Activated T-helper 1 cell treated with anti-CD3 and anti-CD28 coated beads, Interleukin-2, amount 50 U/mL, for 16 hours (primary cell): ENCODE measurements at places on chromosomes 1 and 21.

- DNase-seq, result no peak
Observed at GRCh38 chr1:168623831-168624230, 47.4 kb downstream of the XCL1 start.

- no peak for DNase-seq
Observed at GRCh38 chr1:233704898-233705723, 91.2 kb downstream of the KCNK1 start.

DNA sequence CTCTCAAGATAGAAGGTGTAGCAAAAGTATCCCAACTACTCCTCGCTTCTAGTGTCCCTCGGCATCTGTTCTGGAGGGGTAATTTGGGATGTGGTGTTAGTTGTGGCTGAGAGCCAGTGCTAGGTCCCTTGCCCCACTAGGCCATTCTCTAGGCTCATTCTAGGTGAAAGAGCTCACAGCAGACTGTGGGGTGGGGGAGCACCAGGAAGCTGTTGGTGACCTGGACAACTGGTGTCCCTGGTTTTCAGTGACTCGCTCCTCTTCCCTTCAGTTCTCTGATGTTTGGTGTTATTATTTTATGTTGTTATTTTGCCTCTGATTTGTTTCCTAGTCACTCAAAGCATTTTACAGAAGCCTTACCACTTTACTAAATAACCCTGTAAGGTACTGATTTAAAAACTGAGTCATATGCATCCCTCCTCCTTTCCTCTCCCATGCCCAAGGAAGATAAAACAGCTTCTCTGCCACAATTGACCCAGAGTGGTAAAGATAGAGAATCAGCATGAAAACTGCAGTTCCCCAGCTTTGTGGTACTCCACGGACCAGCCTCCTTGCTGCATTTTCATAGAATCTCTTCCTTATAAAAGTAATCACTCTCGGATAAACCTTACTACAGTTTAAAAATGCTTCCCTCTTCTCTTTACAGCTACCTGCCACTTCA is 14.1 kb downstream of the DYRK3 start:
- DNase-seq, result no peak

- DNase-seq, result no peak
Observed at GRCh38 chr1:155080312-155081228, 1.9 kb downstream of the EFNA3 start.

DNA sequence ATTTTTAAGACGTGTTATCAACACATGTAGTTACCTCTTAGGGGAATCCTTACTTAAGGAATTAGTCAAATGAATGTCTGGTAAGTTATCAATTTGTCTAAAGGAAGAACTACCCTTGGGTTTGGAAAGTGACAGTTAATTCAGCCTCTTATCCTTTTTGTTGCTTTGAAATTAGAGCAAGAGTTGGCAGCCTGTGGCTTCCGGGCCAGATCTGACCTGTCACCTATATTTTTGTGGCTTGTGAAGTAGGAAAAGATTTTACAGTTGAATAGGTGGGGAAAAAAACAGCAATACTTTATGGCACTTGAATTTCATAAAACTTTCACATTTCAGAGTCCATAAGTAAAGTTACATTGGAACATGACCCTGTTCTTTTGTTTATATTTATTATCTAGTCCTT is 5.5 kb downstream of the MRPS6 start:
- DNase-seq, result no peak

GRCh38 chr1:213914392-213914791 is 73.4 kb upstream of the PROX1 start:
- no peak for DNase-seq

- DNase-seq, result no peak
Observed at GRCh38 chr1:170765279-170765678, 101.3 kb downstream of the PRRX1 start.

DNA sequence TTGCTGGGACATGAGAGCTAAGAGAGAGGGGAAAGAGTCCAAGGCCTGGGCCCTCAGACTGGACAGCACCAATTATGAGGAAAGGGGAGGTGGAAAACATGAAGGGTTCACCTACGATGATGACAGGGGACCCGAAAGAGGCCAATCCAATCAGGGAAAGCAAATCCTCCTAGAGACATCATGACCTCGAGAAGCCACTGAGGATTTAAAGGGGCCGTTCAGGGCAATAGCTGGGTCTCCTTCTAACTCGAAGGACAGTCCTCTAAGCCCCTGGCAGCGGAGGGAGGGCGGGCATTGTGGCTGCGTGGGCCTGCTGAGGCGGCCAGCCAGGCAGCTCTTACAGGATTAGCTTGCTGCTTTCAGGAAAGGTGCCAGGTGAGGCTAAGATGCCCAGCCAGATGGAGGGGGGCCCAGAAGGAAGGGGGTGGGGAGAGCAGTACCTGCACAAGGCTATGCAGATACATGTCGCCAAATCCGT is 7.4 kb downstream of the MEF2D start:
- no peak for DNase-seq

GRCh38 chr1:150579110-150579944 is at the start of gene MCL1:
TSS of gene MCL1 (minus strand) at chr1:150579610. CDS start at chr1:150579530, 80 bp downstream.
- peak; percentile 62 for DNase-seq

DNA sequence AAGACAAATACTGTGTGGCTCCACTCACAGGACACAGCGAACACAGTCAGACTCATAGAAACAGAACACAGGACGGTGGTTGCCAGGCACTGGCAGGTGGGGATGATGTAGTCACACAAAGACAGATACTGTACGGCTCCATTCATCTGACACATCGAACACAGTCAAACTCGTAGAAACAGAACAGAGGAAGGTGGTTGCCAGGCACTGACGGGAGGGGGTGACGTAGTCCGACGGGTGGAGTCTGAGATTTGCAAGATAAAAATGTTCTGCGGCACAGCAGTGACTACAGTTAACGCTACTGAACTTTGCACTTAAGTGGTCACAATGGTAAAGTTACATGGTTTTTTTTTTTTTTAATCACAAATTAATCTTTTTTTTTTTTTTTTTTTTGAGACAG is 18.7 kb downstream of the C21orf58 start:
- no peak for DNase-seq

GRCh38 chr1:38114241-38115026 is 67.8 kb upstream of the POU3F1 start:
- DNase-seq, result no peak

GRCh38 chr21:38804030-38804788 is 1.5 kb upstream of the ETS2 start:
- no peak for DNase-seq

- DNase-seq, result no peak
Observed at GRCh38 chr1:48898894-48899293, 122.2 kb upstream of the BEND5 start.

GRCh38 chr1:110312188-110313121 is 26.7 kb upstream of the RBM15 start:
- peak; percentile 55 for DNase-seq

DNA sequence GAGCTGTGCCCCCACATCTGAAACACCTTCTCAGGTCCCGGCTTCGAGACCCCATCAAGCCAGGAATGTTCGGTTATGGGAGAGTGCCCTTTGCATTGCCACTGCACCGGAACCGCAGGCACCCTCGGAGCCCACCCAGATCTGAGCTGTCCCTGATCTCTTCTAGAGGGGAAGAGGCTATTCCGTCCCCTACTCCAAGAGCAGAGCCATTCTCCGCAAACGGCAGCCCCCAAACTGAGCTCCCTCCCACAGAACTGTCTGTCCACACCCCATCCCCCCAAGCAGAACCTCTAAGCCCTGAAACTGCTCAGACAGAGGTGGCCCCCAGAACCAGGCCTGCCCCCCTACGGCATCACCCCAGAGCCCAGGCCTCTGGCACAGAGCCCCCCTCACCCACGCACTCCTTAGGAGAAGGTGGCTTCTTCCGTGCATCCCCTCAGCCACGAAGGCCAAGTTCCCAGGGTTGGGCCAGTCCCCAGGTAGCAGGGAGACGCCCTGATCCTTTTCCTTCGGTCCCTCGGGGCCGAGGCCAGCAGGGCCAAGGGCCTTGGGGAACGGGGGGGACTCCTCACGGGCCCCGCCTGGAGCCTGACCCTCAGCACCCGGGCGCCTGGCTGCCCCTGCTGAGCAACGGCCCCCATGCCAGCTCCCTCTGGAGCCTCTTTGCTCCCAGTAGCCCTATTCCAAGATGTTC is 4.3 kb downstream of the ADAMTSL4 start:
- DNase-seq, result no peak
